ENCODE measurements at places on chromosomes 1 and 21.

DNA sequence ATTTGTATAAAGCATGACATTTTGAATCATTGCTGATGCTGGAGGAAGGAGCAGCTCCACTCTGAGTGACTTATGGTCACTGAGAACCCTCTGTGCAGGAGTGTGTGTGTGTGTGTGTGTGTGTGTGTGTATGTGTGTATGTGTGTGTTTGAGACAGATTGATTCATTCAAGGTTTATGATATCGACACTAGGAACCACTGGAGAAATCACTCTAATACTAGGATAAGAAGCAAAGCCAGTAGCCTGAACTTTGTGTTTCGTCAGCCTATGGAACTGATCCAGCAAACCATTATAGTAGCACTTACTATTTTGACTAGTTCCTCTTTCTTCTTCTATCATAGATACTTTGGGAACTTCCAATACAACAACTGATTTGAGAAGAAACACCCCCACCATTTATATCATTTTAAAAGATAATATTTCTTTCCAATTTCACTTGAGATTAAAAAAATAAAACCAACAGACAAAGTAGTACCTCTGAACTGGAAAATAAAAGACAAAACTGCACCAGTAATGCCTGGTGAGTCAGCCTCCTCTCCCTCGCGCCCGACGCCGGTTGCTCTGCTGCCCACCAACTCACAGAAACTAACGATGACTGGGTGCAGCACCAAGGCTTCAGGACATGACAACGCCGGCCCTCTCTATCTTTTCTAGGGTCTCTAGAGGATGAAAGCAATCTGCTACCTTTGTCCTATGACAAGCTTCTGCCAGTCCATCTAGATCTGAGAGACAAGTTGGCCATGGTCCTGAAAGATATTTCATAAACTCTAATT is 20.9 kb downstream of the SLAMF1 start:
- no peak for DNase-seq

- no peak for DNase-seq
Measured at GRCh38 chr1:45854724-45855123, 51.3 kb downstream of the MAST2 start.

DNA sequence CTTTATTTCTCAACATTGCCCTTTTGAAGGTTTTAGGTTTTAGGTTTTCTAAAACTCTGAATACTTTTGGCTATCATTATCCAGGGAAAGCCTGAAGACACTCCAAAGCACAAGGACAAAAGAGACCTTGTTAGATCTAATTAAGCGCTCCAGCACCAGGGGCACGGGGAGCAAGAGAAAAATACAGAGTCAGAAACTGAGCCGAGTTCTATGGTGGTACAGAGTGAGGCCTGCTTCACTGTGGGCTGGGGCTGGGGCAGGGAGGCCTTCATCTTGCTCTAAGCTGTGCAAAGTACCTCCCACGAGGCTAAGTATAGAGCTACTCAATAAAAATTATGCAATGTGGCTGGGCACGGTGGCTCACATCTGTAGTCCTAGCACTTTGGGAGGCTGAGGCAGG is 19.7 kb upstream of the RAB4A start:
- DNase-seq: no peak

DNA sequence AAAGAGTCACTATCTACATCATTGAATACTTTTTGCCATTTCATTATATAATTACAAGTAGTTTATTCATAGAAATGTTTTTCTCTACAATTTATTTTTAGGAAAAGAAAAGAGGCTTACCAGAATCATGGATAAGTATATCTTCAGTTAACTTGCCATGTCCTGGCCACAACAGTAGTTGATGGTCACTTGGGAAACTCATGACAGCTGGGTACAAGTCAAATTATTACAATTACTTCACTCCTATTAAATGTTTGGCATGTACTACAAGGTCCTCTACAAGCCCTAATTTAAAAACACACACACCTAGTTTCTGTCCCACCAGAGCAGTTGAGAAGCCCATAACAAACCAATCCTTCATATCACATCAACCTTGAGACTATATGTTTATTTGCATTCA is 29.4 kb downstream of the PALMD start:
- no peak for DNase-seq

GRCh38 chr1:15885701-15886610 is 38.4 kb downstream of the SPEN start:
- DNase-seq: peak; percentile 87

- no peak for DNase-seq
Measured at GRCh38 chr1:24996983-24997893, 67.2 kb upstream of the RUNX3 start.

DNA sequence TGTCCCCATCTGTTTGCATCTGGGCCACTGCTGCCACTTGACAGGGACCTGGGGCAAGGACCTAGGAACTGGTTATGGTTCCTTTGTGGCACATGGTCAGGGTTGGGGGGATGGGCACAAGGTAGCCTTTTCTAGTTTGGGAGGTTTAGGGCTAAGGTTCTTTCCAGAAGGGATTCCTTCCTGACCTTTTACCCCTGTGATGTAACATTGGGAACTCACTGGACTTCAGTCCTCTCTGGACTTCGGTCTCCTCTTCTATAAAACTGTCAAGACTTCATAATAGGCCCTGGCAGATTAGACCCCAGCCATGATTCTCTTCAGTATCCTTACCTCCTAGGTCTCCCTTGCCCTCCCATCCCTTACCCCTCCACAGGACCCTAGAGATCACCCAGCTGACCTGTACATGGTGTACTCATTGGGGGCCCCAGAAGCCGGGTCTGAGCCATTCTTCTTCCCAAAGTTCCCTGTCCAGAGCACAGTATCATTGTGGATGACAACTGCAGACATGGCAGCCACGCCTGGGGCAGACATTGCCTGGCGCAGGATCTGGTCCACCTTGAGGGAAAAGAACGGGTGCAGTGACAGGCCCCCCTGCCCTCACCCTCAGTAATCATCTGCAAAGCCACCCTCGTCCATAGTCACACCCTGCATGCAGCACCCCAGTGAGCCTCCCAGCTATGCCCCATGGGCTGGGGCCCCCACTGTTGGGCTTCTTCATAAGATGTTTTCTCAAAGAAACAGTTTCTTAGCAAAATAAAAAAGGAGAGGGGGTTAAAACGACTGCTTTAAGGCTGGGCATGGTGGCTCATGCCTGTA is 12.9 kb downstream of the LACTBL1 start:
- no peak for DNase-seq

DNA sequence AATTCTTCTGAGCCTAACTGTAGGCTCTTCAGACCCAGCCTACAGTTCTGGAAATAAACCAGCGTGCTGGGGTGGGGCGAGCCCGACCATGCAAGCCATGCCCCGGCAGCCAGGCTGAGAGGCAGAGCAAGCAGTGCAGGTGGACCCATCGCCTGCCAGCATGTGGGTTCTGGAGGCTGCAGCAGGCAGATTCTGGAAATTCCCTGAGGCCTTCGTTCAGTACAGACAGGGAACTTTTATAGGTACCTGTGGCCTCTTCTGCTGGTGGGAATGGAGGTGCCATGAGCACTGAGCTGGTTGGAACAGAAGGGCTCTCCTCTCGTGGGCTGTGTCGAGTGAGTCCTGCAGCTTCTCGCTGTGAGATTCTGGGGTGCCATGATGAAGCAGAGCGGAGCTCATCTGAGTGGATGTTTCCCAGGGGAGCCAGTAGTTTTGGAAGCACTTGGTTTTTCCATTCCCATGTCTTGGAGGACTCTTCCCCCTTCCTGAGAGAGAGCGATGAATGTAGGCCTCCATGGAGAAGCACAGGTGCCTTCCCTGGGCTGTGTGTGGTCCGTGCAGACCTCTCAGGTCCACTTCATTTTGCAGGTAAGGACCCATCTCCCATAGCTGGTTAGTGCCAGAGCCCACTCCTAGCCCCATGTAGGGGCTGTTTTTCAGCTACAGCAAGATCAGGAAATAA is 94.1 kb downstream of the PCBP3 start:
- DNase-seq: no peak

- no peak for DNase-seq
Measured at GRCh38 chr21:36454093-36454531, 25.8 kb downstream of the CLDN14 start.

- DNase-seq: no peak
Measured at GRCh38 chr1:93905051-93905450, 4.2 kb downstream of the GCLM start.

DNA sequence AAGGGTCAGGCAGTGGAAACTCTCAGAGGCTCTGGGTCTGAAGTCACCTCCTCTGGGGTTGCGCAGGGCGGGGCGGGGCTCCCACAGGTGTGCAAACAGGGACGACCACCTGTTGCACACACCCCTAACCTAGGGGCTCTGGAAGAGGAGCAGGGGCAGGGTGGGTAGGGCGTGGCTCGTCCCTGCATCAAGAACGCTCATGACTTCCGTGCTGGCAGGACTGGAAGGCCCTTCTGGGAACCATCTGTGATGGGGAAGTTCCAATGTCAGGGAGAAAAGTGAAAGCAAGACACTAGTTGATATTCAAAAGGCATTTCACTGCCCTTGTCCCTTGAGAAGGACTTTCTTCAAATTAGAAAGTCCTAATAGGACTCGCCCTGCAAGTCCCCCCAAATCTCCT is 22.1 kb upstream of the CLSTN1 start:
- DNase-seq: no peak

DNA sequence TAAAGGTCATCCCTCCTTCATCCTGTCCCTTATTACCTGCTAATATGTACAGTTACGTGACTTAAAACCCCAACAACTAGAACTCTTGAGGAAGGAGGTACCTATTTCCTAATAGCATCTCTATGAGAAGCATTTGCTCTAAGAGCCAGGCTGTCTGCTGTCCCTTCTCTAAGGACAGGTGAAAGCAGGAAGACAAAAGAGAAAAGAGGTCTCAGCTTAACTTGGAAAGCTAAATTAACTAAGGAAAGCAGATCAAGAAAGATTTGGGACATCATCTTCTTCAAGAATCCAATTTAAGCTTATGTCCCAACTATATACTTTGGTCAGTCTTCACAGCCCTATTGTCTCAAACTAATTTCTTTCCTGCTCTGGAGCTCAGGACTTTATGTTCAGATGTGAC is 2.9 kb downstream of the EGLN1 start:
- DNase-seq: no peak

- no peak for DNase-seq
Measured at GRCh38 chr1:11525516-11525915, 46.6 kb downstream of the DISP3 start.

DNA sequence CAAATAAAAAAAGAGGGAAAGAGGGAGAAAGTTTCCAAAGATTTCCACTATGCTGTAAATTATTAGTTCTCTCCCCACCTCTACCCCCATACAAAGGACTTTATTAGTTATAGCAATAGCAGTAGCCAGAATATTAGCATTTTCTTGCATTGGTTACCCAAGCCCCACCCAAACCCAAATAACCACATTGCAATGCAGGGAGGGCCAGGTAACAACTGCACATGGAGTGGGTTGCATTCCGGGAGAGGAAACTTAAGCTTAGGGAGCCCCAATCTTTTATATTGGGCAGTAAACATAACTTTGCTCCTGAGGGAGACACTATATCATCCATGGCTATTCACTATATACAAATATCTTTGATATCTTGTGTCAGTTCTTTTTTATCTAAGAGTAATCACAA is 6.0 kb downstream of the ADIPOR1 start:
- no peak for DNase-seq

GRCh38 chr21:44269090-44269489 is 7.4 kb upstream of the DNMT3L start:
- DNase-seq: no peak

GRCh38 chr21:30719401-30719800 is 824 bp upstream of the KRTAP21-3 start:
- DNase-seq: no peak

DNA sequence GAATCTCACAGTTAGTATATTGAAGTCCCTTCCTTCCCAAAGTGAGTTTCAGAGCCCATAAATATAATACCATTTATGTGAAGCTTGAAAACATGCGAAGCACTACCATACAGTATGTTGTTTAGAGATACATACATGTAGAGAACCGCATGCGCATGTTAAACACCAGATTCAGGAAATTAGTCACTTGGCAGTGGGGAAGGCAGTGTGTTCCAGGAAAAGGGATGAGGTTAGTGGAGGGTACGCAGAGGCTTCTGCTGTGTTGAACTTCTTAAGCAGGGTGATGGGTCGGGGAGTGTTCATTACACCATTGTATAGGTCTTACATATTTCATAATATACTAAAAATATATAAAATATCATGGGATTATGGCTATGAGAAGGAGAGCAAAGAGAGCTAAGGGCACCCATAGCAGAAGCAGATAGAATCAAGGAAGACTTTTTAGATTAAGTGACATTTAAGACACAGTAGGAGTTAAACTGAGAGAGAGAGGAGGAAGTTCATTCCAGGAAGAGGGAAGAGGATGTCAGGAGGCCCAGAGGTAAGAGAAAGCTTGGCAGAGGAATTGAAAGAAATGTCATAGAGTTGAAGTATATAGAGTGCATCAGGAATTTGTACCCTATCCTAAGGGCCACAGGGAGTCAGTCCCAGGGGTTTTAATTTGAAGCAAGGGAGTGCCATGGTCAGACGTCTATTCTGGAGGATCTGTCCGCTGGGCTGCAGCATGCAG is 43.5 kb upstream of the SARS1 start:
- no peak for DNase-seq

DNA sequence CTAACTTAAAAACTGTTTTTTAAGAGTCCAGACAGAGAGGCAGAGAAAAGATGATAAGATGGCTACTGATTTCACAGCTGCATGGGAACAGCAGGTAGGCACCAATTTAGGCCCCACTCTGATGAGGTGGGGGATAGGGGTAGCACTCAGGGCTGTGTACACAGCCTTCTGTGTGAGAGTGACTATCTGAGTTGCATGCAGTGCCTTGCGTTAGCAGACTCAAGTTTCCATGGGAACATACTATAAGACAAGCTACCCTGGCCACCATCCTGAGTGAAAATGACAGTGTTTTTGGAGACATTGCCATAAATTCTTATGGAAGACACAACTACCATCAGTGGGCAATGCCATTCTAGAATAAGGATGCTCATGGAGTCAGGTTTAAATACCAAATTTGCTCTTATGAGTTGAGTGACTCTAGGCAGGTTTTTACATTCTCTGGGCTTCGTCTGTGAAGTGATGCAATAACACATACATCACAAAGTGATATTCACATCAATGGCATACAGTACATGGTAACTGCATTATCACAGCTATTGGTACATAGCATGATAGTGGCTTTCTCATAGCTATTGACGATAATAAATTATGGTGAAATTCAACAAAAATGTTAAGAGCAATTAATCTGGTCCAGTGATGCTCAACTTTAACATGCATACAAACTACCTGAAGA is 30.5 kb downstream of the SLC9C2 start:
- DNase-seq: no peak

- DNase-seq: no peak
Measured at GRCh38 chr1:27835046-27835445, 4.5 kb downstream of the PPP1R8 start.

DNA sequence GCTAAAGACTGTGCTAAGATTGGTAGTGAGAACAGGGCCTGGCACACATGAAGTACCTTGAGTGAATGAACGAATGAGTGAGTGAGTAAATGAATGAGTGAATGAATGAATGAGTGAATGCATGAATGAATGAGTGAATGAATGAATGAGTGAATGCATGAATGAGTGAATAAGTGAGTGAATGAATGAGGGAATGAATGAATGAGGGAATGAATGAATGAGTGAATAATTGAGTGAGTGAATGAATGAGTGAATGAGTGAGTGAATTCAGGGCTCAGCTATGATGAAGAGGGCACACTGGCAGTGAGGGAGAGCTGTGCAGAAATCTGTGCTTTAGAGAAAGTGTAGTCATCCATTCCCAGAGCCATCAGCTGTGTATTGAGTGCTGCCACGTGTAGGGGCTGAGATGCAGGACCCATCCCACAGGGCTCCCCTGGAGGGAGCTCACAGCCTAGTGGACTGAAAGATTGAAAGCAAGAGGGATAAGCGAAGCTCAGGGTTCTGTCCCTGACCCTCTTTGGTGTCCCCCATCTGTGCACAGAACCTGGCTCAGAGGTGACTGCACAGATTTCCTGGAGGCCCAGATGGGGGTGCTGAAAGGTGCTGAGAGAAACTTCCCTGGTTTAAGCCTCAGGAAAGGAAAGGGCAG is 217.9 kb upstream of the VAMP3 start:
- no peak for DNase-seq
